ENCODE measurements at places on chromosomes 6 and 20.

GRCh38 chr6:11226005-11226404 lies 6.5 kb downstream of the NEDD9 start:
- DNase-seq, result no peak

GRCh38 chr20:36490191-36490590 lies 51.1 kb upstream of the MYL9 start:
- DNase-seq, result peak; percentile 31

GRCh38 chr6:79138146-79138545 lies 60.1 kb upstream of the PHIP start:
- DNase-seq, result no peak

GRCh38 chr20:44448753-44449546 lies 26.7 kb upstream of the TTPAL start:
- no peak for DNase-seq

- peak; percentile 86 for DNase-seq
Measured at GRCh38 chr20:18645851-18646250, 58.0 kb downstream of the DTD1 start.

- DNase-seq, result no peak
Measured at GRCh38 chr6:14180609-14181008, 63.0 kb downstream of the CD83 start.

- no peak for DNase-seq
Measured at GRCh38 chr20:680638-681187, 5.1 kb upstream of the SCRT2 start.

GRCh38 chr6:16334671-16335070 lies 96.3 kb downstream of the GMPR start:
- peak; percentile 90 for DNase-seq

DNA sequence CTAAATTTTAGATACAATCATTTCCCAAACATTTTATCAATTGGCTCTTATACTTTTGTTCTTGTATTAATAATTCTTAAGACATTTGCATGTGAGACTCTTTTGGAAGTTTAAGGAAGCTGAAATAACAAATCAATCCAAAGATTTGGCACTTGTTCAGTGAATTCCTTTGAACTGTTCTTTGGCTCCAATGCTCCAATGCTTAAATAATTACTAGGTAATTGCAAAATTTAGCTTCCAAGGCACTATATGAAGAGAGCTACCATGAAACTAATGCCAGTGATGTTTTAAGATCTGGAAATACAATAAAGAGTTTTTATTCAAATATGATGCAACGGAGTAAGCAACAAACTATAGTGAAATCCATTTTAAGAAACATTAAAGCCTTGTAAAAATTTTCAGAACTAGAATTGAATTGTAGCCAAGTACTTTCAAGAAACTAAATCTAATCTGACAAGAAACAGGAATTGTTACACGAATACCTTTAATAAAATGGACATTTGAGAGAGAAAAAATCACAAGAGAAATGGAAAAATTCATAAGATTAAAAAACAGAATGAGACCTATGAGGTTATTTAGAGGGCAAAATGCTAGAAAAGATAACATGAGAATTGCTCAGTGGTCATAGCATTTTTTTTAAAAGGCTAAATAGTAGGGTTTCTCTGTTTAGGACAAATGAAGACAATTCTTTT lies 43.6 kb upstream of the SMLR1 start:
- DNase-seq, result no peak

GRCh38 chr6:90610301-90610750 lies 23.5 kb upstream of the MAP3K7 start:
- DNase-seq, result no peak

DNA sequence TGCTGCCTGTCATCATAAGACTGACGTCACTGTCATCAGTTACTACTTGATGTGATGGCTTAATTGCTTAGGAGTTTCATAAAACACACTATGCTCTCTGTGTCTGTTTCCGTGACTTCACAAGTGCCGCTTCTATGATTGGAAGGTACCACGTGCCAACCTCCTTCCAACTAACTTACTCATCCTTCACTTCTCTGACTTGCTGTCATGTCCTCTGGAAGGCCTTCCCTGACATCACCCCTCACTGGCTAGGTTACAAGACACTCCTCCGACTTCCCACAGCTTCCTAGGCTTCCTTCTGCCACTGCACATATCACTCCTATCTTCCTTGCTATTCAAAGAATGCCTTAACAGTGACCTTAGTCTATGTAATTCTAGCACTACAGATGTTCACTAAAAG lies 20.4 kb downstream of the SERINC3 start:
- DNase-seq, result peak; percentile 85

GRCh38 chr6:34953061-34954025 lies 64.3 kb downstream of the ANKS1A start:
- no peak for DNase-seq

DNA sequence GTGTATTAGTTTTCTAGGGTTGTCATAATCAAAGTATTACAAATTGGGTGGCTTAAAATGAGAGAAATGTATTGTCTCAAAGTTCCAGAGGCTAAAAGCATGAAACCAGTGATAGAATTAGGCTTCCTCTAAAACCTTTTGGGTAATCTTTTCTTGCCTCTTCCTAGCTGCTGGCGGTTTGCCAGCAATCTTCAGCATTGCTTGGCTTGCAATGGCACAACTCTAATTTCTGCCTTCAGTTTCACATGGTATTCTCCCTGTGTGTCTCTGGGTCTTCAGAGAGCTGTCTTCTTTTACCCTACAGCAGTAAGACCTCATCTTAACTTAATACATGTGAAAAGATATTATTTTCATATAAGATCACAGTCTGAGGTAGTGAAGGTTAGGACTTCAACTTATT lies 479.1 kb upstream of the GJE1 start:
- no peak for DNase-seq

DNA sequence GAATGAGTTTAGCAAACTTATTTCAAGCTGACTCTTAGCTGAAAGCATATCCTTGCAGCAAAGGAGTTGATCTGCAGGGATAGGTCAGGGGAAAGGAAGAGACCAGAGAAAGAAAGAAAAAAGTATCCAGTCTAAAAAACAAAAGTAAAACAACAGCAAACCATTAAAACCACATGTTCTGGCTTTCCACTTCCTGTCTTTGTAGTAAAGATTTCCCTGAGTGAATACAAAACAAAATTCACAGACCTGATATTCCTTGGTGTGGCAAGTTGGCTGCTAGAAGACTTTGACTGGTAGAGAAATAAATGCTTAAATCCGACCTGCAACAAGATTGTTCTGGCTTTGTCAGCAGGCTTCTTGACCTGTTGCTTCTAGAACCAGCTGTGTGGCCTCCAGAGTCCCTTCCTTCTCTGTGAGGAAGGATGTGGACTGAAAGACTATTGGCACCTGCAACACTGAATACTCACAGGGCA lies 23.4 kb upstream of the MCM3 start:
- no peak for DNase-seq

GRCh38 chr6:84344005-84344404 lies 116.6 kb upstream of the CEP162 start:
- DNase-seq, result no peak

DNA sequence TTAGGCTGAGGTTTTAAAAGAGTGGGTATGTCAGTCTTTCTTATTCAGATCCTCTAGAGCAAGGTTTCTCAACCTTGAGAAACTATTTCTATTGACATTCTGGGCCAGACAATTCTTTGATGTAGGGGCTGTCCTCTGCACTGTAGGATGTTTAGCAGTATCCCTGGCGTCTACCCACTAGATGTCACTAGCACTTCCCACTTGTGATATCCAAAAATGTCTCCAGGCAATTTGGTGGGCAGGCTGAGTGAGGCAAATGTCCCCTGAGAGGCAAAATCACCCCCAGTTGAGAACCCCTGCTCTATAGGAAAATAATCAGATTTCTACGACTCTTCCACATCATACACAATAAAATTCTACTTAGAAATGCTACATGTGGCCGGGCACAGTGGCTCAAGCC lies 7.7 kb upstream of the ZKSCAN8 start:
- no peak for DNase-seq

- DNase-seq, result no peak
Measured at GRCh38 chr20:53126185-53126584, 154.0 kb downstream of the TSHZ2 start.

DNA sequence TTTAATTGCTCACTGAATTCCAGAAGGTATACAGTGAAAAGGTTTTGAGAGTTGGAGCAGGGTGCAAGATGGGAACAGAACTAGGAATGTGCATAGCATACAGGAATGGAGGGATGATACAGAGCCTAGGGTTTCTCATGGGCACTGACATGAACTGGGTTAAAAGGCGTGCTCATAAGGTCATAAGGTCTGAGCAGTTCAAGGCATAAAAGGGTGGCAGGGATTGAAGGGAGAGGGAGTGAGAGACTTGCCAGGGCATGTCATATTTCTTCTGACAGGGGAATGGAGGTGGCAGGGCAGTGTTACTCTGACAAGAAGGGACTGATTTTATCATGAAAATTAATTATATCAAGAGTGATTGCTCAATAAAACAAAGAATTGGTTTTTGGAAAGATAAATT lies 4.7 kb downstream of the MLIP start:
- DNase-seq, result no peak

DNA sequence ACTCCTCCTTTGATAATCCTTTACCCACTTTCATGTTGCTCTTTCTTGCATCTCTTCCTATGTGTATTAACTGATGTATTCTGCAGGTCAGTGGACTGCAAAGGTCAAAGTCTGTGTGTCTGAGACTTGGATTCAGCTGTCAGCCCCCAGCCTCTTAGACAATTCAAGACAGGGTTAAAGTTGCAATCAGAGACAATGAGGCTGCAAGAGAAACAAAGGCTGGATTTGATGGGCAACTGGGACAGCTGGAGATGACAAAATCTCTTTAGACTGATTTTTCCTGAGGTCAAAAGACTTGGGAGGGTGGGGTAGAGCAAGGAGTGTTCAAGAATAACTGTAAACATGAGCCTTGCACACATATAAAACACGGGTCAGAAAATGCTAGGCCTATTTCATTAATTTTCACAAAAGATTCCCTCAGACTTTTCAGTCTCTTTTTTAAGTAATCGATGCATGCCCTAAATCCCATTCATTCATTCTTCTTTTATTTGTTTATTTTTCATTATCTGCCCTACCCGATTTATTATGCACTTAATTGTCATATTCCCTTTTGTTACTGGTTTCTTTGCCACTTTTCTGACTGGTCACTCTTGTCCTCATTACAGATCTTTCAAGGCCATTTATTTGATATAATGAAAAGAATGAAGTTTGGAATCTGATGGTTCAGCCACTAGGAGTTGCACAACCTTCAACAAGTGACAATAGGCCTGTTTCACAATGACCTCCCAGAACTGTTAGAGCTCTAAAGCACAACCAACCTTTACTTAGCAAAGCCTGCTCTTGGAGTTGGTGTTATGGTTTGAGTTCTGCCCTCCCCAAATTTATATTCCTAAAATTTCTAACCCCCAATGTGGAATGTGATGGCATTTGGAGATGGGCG lies 33.8 kb upstream of the AKAP12 start:
- DNase-seq, result peak; percentile 75

- no peak for DNase-seq
Measured at GRCh38 chr6:85576476-85576875, 17.2 kb downstream of the SNX14 start.

DNA sequence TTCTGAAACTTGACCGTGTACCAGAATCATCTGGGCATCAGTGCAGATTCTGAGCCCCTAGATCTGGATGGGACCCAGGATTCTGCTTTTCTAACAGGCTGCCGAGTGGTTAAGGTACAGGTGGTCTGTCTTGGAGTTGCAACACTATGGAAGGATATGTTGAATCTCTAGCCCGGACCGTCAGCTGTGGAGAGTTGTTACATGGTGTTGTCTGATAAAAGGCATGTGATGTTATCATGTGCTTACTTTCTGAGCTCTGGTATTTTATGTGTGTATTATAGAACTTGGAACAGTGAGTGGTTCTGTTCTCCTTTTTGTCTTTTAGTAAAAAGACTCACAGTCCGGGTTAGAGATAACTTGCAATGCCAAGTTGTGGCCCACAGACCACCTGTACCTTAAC lies 123.0 kb downstream of the JARID2 start:
- no peak for DNase-seq

DNA sequence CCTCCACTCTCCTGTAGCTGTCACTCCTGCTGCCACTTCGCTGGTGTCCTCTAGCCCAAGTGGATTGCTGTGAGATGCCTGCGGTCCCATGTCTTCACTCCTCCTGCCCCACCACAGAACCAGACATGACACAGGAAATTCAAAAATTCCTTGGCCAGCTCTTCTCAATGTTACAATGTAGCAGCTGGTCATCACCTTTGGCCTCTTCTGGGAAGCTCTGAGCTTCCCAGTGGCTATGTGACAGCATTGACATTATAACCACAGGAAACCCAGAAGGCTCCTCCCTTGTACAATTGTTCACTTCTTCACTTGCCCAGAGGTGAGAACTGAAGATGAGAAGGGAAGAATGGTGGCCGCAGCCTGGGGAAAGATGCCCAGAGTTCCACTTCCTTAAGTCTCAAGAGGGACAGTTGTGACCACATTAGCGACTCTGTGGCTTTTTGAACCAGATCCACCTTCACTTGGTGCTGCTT lies 76.1 kb upstream of the NAA20 start:
- DNase-seq, result no peak

GRCh38 chr6:143149771-143150170 lies 89.1 kb downstream of the AIG1 start:
- DNase-seq, result no peak

GRCh38 chr6:33695451-33695887 lies 16.0 kb downstream of the UQCC2 start:
- no peak for DNase-seq

- DNase-seq, result no peak
Measured at GRCh38 chr6:63305277-63305676, 14.5 kb downstream of the LGSN start.

- DNase-seq, result no peak
Measured at GRCh38 chr20:19850198-19850533, 92.1 kb downstream of the RIN2 start.

DNA sequence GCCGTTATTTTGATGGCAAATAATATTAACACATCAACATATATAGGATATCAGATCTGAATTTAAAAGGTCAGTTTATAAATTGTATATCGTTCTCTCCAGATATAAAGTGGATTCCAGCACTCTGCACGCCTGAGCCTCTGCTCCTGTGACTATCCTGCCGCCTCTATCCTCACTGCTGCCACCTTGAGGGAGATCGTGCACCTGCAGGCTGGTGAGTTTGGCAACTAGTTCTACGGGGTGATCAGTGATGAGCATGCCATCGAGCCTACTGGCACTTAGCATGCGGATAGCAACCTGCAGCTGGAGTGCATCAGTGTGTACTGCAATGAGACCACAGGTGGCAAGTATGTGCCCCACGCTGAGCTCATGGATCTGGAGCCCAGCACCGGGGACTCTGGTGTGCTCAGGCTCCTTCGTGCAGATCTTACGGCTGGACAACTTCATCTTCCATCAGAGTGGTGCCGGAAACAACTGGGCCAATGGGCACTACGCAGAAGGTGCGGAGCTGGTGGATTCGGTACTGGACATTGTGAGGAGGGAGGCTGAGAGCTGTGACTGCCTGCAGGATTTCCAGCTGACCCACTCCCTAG lies 84.9 kb downstream of the FBXO5 start:
- peak; percentile 87 for DNase-seq

- DNase-seq, result peak; percentile 67
Measured at GRCh38 chr20:19758133-19758500, at the start of gene RIN2. Gene RIN2 (plus strand): TSS chr20:19758258. CDS start chr20:19889602, 131,344 bp downstream.

DNA sequence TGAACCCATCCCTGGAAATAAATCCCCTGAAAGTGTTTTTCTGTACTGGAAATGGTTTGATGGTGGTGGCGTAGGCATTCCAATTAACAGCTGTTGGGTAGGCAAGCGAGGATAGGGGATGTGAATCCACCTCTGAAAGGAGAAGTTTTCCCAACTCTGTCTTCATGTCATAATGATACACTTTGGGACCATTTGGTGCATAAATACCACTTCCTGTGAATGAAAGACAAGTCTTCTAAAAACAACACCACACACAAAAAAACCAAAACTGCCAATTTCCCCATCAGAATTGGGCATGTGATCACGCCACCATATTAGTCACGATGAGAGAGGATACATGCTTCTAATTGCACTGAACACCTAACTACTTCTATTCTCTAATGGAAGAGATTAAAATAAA lies 6.4 kb downstream of the VNN2 start:
- no peak for DNase-seq

Measured in trophoblast cell (in vitro differentiated cells and primary cell).